Breast epithelium (tissue), 4 donors: ENCODE measurements at places on chromosomes 1 and 21.

- no peak for DNase-seq
- H3K27me3 ChIP-seq, result no peaks in the 10 kb centered on the region
- no peak overlapping the region for H3K27ac ChIP-seq
- no peaks in the 10 kb centered on the region for H3K4me1 ChIP-seq
- no peaks in the 10 kb centered on the region for H3K36me3 ChIP-seq
- no peak overlapping the region for H3K4me3 ChIP-seq
Observed at GRCh38 chr1:96104906-96105305, 616.7 kb upstream of the PTBP2 start.

DNA sequence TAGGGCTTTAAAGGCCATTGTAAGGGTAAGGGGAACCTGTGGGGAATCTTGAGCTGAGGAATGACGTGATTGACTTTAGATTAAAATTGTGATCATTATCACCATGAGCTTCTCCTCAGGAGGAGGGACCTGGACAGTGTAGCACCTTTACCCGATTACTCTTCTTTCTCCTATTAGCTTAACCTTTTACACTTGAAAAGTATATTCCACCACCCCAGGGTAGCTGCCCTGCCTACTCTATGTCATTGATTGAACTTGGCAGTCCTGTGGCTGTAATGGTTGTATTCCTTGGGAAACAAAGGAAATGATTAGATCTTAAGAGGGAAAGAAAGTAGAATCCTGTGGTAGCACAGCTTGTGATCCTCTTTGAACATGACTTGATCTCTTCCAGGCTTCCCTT, 47.7 kb downstream of the CACHD1 start:
- H3K4me1 ChIP-seq, result no peaks in the 10 kb centered on the region
- DNase-seq, result no peak
- no peak overlapping the region for H3K4me3 ChIP-seq
- H3K27me3 ChIP-seq, result no peaks in the 10 kb centered on the region
- no peaks in the 10 kb centered on the region for H3K36me3 ChIP-seq
- H3K27ac ChIP-seq, result peak overlapping the region; percentile 61

- no peaks in the 10 kb centered on the region for H3K27me3 ChIP-seq
- H3K27ac ChIP-seq, result no peak overlapping the region
- no peak for DNase-seq
- no peaks in the 10 kb centered on the region for H3K4me1 ChIP-seq
- no peaks in the 10 kb centered on the region for H3K36me3 ChIP-seq
Observed at GRCh38 chr21:23936224-23936623, 1671.1 kb downstream of the MRPL39 start.

GRCh38 chr1:109740615-109741373, at the start of gene GSTM3:
Gene GSTM3, minus strand, starts transcription at chr1:109741038. Its CDS starts 751 bp downstream, at chr1:109740287.
- H3K4me1 ChIP-seq, result no peaks in the 10 kb centered on the region
- DNase-seq, result no peak
- H3K27me3 ChIP-seq, result no peaks in the 10 kb centered on the region
- H3K4me3 ChIP-seq, result peak within 1 kb of the TSS; percentile 86
- no peaks in the 10 kb centered on the region for H3K36me3 ChIP-seq

DNA sequence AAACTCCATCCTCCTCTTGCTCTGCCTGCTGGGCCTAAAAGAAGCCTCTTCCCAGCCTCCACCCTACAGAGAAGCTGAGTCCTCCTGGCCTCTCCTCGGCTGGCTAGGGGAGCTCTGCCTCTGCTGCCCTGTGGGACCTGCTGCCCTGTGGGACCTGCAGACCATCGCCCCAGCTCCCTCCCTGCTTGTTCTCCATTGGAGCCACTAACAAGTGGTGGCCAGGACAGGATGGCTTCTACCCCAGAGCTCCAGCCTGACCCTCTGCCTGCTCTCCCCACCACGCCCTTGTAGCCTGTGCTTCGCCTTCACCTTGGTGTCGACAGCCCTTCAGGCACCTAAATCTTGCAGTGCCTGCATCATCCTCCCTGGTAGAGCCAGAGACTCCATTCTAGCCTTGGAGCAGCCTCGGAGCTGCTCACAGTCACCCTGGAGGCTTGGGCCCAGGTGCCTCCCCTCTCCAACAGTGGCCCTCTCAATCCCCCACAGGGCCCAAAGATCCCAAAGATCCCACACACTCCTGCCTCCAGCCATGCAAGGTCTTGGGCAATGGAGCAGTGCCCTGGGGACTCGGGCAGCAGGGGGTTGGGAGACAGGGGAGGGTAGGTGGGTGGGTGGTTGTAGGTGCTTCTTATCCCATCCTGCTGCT, 3.0 kb downstream of the EPS8L3 start:
- no peaks in the 10 kb centered on the region for H3K4me1 ChIP-seq
- H3K4me3 ChIP-seq, result no peak overlapping the region
- no peaks in the 10 kb centered on the region for H3K27me3 ChIP-seq
- no peak for DNase-seq
- no peaks in the 10 kb centered on the region for H3K36me3 ChIP-seq

- peak overlapping the region; percentile 98 for H3K27ac ChIP-seq
- H3K4me3 ChIP-seq, result peak overlapping the region; percentile 78
- no peak for DNase-seq
- H3K4me1 ChIP-seq, result no peaks in the 10 kb centered on the region
- H3K36me3 ChIP-seq, result no peaks in the 10 kb centered on the region
Observed at GRCh38 chr1:111621050-111621449, 1.5 kb downstream of the RAP1A start.

DNA sequence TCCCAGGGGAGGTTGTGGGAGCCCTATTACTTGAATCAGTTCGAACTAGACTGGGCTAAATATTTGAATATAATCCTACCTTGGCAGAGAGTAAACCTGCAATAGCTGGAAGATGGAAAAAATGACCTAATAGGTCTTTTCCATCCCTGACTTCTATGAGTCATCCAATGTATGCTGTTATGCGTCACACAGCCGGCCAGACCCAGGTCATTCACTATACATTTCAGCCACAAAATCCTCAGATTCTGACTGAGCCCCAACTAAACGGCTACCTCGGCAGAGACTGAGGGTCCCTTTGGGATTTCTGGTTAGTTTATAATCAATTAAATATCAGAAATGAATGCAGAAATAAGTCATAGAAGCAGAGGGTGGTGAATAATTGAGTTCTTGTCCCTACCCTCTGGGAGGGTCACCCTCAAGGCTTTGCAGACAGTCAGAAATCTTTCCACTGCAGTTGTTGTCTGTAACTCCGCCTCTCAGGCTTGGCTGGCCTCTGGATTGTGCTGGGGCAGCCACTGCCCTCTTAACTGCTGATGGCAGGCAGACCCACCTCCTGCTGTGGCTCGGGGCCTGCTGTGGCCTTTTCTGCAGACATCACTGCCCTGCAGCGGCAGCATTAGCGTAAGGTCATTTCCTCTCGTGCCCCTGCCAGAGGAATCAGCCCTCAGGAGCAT, 240.5 kb downstream of the TGFB2 start:
- no peak overlapping the region for H3K27ac ChIP-seq
- H3K27me3 ChIP-seq, result no peaks in the 10 kb centered on the region
- H3K36me3 ChIP-seq, result no peaks in the 10 kb centered on the region
- no peak for DNase-seq

DNA sequence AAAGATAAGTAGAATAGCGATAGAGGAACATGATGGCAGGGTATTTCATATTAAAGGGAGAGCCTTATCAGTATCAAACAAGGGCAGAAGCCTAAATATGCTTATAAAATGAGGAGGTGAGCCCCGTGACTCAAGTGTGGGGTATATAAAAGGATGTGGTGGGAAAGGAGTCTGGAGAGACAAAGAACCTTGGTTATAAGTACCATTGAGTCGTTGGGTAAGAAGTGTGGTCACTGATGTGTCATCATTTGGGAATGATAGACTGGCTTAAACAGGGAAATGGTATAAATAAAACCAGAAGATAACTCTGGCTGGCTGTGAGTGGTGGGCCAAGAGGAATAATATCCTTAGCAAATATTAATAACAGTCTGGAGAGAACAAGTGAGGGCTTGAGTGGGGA, 10.9 kb upstream of the CD5L start:
- no peak overlapping the region for H3K27ac ChIP-seq
- no peaks in the 10 kb centered on the region for H3K4me1 ChIP-seq
- no peaks in the 10 kb centered on the region for H3K36me3 ChIP-seq
- no peak for DNase-seq

GRCh38 chr1:106980121-106980520, 76.4 kb upstream of the PRMT6 start:
- no peak overlapping the region for H3K27ac ChIP-seq
- H3K4me3 ChIP-seq, result no peak overlapping the region
- no peak for DNase-seq
- no peaks in the 10 kb centered on the region for H3K4me1 ChIP-seq
- no peaks in the 10 kb centered on the region for H3K36me3 ChIP-seq
- no peaks in the 10 kb centered on the region for H3K27me3 ChIP-seq

DNA sequence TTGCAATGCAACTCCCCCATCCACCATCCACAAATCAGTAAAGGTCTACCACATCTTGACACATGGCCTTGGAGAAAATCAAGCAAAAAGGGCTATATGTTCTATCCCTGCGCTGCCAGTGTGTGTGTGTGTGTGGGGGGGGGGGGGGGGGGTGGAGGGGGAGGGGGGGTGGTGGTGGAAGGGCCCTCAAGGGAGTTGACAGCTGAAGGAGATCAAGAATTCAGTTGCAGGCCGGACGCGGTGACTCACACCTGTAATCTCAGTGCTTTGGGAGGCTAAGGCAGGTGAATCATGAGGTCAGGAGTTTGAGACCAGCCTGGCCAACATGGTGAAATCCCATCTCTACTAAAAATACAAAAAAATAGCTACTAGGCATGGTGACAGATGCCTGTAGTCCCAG, 37.6 kb upstream of the CLIC4 start:
- H3K27me3 ChIP-seq, result no peaks in the 10 kb centered on the region
- DNase-seq, result no peak
- H3K4me3 ChIP-seq, result no peak overlapping the region
- H3K4me1 ChIP-seq, result peaks cover 7% of the 10 kb centered on the region
- no peak overlapping the region for H3K27ac ChIP-seq

DNA sequence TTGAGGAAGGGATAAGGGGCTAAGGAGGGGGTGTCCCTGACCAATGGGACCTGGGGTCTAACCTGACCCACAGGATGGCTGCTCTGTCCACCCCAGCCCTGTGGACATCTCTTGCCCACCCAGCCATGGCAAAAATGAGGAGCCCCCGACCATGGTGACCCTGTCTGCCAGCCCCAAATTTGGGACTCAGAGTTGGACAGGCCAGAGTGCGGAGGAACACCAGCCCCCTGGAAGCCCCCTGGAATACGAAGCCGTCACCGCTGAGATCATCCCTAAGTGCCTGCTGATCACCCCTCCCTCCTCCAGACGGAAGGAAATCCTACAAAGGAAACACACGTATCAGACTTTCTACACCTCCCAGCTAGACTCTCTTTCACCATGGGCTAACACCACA, 119.3 kb downstream of the SIK1 start:
- no peak overlapping the region for H3K4me3 ChIP-seq
- peak overlapping the region; percentile 57 for H3K27ac ChIP-seq
- no peaks in the 10 kb centered on the region for H3K27me3 ChIP-seq
- DNase-seq, result no peak
- no peaks in the 10 kb centered on the region for H3K36me3 ChIP-seq
